Esophagus mucosa (tissue), 1 donor: ENCODE measurements at places on chromosomes 13 and 19.

DNA sequence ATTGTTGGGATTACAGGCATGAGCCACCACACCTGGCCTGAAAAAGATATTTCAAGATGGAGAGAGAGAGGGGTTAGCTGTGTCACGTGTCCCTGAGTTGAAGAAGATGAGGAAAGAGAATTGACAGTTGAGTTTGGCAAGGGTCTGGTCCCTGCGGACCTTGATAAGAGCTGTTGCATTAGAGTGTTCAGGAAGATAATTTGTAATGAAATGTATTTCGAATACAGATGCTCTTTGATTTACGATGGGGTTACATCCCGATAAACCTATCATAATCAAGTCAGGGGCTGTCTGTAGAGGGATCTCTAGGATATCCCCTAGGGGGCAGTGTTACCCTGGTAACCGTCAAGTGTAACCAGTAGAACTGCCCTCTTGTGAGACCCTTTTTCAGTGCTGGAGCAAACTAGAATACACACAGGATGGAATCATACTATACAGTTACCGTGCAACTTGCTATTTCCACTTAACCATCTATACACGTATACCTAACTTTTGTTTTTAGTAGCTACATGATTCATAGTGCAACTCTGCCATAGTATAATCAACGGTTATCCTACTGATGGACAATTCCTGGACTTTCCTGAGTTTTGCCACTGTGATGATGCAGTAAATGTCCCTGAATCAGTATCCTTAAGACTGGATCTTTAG is 1.5 kb upstream of the ELOF1 start:
- ATAC-seq, result peak; percentile 51

- ATAC-seq, result no peak
Measured at GRCh38 chr13:110363010-110363409, 55.9 kb downstream of the COL4A2 start.

DNA sequence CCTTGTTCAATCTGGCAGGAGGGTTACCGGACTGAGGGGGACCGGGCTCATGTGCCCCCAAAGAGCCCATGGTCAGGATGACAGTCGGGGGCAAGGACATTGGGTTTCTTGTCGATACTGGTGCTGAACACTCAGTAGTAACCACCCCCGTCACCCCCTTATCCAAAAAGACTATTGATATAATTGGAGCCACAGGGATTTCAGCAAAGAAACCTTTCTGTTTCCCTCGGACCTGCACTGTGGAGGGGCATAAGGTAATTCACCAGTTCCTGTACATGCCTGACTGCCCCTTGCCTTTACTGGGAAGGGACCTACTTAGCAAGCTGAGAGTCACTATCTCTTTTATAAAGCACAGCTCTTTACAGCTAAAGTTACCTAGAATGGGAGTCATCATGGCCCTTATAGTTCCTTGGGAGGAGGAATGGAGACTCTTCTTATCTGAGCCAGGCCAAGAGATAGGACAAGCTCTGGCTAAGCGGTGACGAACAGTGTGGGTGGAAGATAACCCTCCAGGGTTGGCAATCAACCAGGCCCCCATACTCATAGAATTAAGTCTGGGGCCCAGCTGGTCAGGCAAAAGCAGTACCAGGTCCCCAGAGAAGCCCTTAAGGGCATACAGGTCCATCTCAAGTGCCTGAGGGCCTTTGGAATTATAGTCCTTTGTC is 603.7 kb downstream of the UQCRFS1 start:
- ATAC-seq, result no peak

DNA sequence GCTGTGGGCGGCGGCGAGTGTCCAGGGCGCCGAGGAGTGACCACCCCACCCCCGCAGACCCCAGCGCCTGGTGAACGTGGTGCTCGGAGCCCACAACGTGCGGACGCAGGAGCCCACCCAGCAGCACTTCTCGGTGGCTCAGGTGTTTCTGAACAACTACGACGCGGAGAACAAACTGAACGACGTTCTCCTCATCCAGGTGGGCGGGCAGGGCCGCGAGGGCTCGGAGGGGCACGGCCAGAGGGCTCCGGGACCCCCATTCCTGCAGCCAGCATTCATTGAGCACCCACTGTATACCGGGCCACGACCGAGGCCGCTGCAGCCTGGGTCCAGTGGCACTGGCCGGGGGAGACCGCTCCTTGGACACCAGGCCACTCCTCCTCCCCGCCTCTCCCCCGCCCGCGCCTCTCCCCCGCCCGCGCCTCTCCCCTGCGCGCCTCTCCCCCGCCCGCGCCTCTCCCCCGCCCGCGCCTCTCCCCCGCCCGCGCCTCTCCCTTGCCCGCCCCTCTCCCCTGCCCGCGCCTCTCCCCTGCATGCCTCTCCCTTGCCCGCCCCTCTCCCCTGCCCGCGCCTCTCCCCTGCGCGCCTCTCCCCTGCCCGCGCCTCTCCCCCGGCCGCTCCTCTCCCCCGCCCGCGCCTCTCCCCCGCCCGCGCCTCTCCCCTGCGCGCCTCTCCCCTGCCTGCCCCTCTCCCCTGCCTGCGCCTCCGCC is 3.2 kb downstream of the PRTN3 start:
- no peak for ATAC-seq

GRCh38 chr13:33785384-33785783 is 32.6 kb upstream of the RFC3 start:
- no peak for ATAC-seq

GRCh38 chr19:50327461-50328223 is 1.5 kb downstream of the KCNC3 start:
- no peak for ATAC-seq

DNA sequence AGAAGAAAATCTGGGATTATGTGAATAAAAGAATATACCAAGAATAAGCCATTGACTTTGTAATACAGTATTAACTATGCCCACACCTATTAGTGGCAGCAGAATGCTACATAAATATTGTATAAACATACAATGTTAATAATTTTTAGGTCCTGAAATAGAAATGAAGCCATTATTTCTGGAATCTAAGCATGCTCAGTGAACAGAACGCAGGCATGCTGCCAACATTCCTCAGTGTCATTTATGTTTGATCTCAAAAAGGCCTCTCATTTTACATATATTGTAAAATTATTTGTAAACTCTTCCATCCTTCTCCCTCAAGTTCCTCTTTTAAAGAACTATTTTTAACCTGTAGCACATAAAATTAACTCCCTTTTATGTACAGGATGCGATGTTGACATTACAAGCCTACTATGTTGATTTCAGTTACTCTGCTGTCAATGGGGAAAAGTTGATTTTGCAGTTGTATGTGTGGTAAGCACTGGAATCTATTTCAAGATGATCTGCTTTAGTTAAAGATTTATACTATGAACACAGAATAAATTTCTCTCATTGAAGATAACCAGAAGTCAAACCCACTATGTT is 118.8 kb downstream of the VWA8 start:
- no peak for ATAC-seq

- no peak for ATAC-seq
Measured at GRCh38 chr13:99085139-99085807, 107.4 kb upstream of the DOCK9 start.

DNA sequence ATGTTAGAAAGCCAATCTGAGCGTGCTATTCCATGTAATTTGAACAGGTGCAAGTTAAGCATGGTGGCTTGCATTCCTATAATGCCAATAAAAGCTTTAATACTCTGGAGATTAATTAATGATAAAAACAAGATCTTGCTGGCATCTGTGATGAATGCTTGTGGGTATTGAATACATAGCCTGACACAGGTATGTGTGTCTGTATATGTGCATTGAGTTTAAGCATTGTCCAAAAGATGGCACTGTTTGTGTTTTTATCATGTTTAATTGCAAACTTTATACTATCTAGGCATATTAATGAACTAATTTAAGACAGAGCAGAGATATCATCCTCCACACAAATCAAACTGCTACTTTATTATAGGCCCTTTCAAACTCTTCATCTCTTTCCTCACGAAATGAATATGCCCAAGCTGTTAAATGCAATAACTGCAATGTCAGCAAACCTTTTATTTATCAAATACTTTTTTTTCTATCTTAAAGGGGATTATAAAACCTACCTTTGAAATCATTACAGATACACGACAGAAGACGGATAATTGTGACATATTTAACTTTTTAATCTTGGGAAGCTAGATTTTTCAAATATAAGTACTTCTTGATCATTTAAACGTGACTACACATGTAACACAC is 86.5 kb downstream of the TNFSF11 start:
- no peak for ATAC-seq

GRCh38 chr19:18131841-18132596 is 20.9 kb upstream of the PIK3R2 start:
- peak; percentile 24 for ATAC-seq

GRCh38 chr19:7170983-7171382 is 101.5 kb downstream of the ZNF557 start:
- no peak for ATAC-seq

DNA sequence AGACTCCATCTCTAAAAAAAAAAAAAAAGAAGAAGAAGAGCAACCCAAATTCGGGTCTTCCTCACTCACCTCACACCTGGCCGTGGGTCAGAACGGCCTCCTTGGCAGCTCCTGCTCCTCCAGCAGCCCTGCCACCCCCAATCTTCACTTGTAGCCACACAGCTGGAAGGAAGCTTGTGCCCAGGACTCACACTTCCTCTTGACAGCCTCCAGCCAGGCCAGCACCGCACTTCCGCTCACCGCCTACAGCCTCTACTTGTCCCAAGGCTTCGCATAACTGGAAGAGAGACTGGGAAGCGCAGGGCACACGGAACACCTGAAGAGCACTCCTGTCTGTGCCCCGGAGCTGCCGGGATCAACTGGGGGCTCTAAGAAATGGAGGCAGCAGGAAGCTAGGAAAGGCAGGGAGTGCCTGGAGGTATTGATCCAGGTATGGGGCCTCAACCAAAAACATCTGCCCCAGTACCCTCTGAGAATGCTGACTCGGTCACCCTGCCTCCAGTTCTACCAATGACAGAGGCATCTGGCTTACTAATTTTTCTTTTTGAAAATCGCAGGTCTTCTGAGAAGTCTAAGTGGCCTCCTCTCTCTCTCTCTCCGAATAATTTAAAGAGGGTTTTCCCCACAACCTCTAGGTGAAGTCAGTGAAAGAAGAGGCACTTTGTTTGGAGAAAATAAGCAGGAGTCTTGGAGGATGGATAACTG is 31.1 kb upstream of the ATP12A start:
- ATAC-seq, result no peak

DNA sequence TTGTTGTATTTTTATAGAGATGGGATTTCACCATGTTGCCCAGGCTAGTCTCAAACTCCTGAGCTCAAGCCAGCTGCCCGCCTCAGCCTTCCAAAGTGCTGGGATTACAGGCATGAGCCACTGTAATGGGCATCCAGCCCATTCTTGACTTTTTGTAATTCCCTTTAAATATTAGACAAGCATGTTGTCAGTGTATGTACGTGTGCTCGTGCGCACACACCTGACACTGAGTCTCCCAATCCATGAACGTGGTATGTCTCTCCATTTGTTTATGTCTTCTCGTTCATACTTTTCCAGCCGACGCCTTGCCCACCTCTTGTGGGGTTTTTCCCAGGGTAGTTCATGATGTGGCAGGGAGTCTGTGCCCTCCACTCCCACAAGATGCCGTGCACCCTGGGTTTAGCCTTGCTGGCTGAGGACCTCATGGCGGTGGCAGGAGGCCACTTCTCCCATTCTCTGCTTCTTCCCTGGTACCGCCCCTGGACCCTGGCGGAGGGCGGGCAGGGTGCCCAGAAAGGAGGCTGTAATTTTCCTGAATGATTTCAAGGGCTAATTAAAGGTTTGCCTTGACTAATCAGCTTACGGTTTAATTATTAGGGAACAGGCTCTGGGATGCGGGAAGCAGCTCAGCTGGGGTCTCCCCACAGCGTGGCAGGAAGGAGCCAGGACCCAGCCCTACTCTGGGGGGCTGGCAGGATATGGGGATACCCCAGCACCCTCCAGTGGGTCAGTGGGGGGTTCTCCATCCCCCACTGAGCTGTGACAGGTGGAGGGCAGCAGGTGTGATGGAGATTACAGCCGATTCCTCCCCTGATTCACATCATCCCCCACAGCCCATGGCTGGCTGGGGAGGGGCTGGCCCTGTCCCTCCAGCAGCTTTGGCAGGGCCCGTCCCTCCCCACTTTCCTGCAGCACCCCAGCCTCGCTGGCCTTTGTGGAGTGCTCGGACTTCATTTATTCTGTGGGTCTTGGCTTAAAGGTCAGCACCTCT is 12.9 kb downstream of the PAK4 start:
- peak; percentile 18 for ATAC-seq

GRCh38 chr19:47820410-47820809 is 1.3 kb upstream of the CRX start:
- ATAC-seq, result no peak

DNA sequence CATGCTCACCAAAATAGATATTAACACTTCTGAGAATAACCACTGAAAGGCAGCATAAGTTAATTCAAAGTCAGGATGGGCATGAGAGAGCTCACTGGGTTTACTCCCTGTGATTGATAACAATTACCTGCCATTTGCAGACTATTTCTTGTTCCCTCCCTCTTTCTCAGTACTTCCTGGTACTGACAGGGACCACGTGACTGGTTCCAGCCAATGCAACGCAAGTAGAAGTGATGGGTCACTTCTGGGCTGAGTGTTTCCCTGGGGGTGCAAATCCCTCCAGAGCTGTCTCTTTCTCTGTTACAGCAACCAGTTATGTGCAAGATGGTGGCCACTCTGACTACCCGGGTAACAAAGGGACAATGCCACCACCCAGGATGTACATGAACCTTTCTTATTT is 118.8 kb downstream of the EFNB2 start:
- ATAC-seq, result no peak

DNA sequence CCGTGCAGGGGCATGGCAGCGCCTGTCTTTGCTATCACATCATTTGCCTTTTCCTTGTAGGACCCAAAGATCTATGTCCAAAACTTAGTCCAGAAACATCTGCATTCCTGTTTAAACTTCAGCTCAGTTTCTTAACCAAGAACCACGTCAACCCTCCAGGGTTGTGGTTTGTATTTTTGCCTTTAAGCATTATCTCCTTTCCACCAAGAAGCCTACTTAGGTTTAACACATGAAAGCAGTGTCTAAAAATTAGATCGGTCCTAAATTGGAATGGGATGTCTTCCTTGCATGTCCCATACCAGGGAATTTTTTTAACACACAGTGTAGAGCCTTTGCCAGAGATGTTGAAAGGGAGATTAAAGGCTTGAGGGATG is 38.8 kb downstream of the DHRS12 start:
- no peak for ATAC-seq

GRCh38 chr19:39518458-39518857 is 3.5 kb downstream of the SELENOV start:
- ATAC-seq, result no peak

DNA sequence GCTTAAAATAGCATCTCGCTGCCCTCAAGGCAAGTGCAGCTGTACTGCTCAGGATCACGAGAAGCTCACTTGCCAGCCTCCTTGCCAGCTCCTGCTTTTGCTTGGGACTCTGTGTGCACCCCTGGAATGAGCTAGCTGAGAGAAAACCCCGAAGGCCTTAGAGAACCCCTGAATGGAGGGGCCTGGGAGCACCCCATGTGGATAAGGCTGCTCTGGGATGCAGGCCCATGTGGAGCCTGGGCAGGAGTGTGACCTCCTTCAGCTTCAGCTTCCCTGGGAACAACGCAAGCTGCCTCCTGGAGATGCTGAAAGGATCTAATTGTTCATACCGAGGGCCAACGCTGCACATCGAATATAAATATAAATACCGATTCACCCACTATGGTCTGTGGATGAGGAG is 109.2 kb downstream of the HSPH1 start:
- no peak for ATAC-seq

GRCh38 chr13:27065582-27065981 is 106.0 kb downstream of the USP12 start:
- no peak for ATAC-seq

- no peak for ATAC-seq
Measured at GRCh38 chr13:34019870-34020269, 201.9 kb downstream of the RFC3 start.

GRCh38 chr13:21576426-21576825 is 27.5 kb downstream of the MICU2 start:
- ATAC-seq, result no peak

- peak; percentile 19 for ATAC-seq
Measured at GRCh38 chr19:3783660-3784584, 2.3 kb downstream of the MATK start.
